ENCODE measurements at places on chromosomes 1 and 21. TPM values are rescaled to one million over a fixed set of nuclear protein-coding genes. Genes with fewer than 3 reads are reported as not detected.

The PGLYRP4 gene
- not detected for total RNA-seq

The LIN28A gene
- not detected for total RNA-seq

The GNAT2 gene
- not detected for total RNA-seq

The LRRC71 gene
- 0.20 TPM for total RNA-seq

The SPRR2A gene
- total RNA-seq: not detected

The PCAT6 gene
- 2.5 TPM for total RNA-seq

The TMEM69 gene
- 20.6 TPM for total RNA-seq

The ZNF672 gene
- 25.3 TPM for total RNA-seq

The CHI3L1 gene
- not detected for total RNA-seq

The MAPKAPK2 gene
- 65.7 TPM for total RNA-seq

The C1orf21 gene
- 8.0 TPM for total RNA-seq

The RO60 gene
- 39.4 TPM for total RNA-seq

The NLRP3 gene
- not detected for total RNA-seq

The MCOLN2 gene
- total RNA-seq: 2.7 TPM

The DNASE2B gene
- not detected for total RNA-seq

The S100B gene
- total RNA-seq: not detected

The HHIPL2 gene
- 9.8 TPM for total RNA-seq

The MROH9 gene
- total RNA-seq: not detected

The HSD3B1 gene
- not detected for total RNA-seq

The HES5 gene
- total RNA-seq: not detected

The EPHA10 gene
- 0.91 TPM for total RNA-seq

The TEX38 gene
- not detected for total RNA-seq

The PLCH2 gene
- 0.41 TPM for total RNA-seq

The CELSR2 gene
- 3.8 TPM for total RNA-seq

The FOXE3 gene
- 0.06 TPM for total RNA-seq

The GPR89A gene
- total RNA-seq: 16.6 TPM

The TAS1R1 gene
- not detected for total RNA-seq

The PTGER3 gene
- total RNA-seq: 0.01 TPM

The CRP gene
- not detected for total RNA-seq

The SPRR4 gene
- not detected for total RNA-seq

The OR14K1 gene
- not detected for total RNA-seq

The FCAMR gene
- total RNA-seq: not detected

The RNASEL gene
- total RNA-seq: 2.6 TPM

The RIPPLY3 gene
- 0.56 TPM for total RNA-seq

The LY9 gene
- not detected for total RNA-seq

The ST6GALNAC5 gene
- not detected for total RNA-seq

The LCE2C gene
- total RNA-seq: not detected

The SWT1 gene
- total RNA-seq: 1.6 TPM

The ITGB2 gene
- 0.74 TPM for total RNA-seq

The CCDC185 gene
- 0.13 TPM for total RNA-seq

The ATP5PB gene
- 253 TPM for total RNA-seq

The GNAI3 gene
- 4.8 TPM for total RNA-seq

The HSD3B2 gene
- not detected for total RNA-seq

The CELA3A gene
- total RNA-seq: not detected

The INAVA gene
- total RNA-seq: 43.7 TPM
